ENCODE measurements at places on chromosomes 2 and 18.

- DNase-seq: no peak
Measured at GRCh38 chr18:39838831-39839230, 2116.2 kb upstream of the PIK3C3 start.

DNA sequence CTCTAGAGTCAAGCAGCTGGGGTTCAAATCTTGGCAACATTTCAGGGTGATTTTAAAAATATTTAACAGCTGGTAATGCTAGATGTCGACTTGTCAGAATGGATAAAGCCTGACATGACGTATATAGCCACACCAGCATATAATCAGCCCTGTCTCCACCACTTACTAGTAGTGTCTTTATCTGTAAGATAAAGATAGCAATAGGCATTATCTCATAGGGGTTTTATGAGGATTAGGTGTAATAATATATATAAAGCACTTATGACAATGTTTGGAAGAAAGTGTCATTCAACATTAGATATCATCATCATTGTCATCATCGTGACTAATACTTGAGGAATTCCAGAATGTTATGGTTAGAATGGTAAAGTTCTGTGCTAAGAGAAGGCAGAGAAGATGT, 369.0 kb upstream of the CWC22 start:
- no peak for DNase-seq

DNA sequence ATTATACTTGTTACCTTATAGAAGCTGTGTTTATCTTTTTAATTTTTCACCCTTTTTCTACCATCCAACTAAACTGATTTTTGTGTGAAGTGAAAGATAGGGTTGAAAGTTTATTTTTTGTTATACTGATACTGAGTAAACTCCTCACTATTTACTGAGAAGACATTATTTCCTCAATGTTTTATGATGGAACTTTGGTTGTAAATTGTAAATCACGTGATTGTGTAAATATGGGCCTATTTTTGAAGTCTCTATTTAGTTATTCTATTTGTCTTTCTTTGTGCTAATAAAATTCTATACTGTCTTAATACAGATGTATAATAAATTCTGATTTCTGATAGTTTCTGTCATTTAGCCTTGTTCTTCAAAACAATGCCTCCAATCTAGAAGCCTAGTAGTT, 697.2 kb upstream of the SLC8A1 start:
- no peak for DNase-seq

DNA sequence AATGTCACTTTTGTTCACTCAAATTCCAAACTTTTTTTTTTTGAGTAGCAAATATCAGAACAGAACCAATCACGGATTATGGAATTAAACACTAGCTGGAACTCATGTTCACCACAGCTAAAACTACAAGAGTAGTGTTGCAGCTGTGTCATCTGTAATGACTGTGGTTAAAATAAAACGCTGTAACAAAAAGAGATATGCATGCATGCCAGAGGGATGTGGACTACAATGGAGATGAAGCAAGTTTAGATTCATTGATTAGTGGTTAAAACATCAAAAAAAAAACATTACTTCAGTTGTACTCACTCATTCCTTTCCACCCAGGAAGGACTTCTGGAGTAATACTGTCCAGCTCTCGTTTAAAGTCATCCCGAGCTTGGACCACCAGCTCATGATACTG, 37.0 kb downstream of the IMMT start:
- no peak for DNase-seq

DNA sequence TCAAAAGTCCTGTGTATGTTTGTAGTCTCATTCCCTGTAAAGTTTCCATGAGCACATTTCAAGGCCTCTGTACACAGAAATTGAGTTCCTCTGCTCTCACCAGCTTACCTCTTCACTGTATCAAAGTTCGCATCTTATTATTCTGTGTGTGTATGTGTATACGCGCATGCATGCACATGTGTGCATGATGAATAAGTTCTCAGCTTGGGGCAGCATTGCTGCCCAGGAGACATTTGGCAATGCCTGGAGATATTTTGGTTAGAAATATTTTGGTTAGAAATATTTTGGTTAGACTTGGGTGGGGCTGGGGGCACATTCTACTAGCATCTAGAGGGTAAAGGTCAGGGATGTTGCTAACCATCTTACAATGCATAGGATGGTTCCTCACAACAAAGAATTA, 23.4 kb downstream of the TCF7L1 start:
- DNase-seq: peak; percentile 44

DNA sequence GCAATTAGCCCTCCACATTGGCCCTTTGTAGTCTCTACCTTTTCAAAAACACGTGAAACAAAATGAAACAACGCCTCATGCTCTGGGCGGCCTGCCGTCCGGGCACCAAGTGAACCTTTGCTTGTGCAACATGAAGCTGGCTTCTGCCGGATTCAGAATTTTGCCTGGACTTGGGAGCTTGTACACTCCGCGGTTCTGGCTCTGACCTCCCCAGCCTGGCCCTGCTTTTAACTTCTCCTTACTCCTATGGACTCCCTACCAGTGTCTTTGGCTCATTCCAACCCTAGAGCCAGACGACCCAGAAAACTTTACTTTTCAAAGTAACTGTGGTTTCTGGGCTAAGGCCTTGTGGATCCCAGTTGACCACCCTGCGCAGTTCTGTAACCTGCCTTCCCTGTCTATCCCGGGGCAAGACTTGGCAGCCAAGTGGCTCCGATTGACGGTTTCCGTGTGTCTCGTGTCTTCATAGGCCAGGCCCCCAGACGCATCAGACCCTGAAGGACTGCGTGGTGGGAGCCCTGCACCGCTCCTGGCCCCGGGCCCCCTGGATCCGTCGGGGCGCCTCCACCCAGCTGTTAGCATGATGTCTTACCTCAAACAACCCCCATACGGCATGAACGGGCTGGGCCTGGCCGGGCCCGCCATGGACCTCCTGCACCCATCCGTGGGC, 1.9 kb downstream of the OTX1 start:
- peak; percentile 64 for DNase-seq

DNA sequence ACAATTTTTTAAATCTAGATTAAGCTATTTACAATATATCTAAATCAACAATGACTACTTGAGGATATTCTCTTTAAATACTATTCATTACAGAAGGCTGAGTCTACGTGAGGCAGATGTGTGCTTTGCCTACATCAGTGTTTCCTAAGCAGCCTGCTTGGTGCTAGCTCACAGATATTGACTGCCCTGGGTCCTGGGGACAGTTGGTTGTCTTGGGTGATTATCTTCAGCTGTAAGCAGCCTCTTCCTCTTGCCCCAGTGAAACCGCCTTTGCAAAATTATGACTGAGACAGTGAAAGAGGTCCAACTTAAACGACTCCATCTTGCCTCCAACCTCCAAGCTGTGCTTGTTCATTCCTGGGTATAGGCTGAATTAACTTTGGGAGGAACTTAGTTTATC, 39.6 kb upstream of the CCDC88A start:
- DNase-seq: no peak

DNA sequence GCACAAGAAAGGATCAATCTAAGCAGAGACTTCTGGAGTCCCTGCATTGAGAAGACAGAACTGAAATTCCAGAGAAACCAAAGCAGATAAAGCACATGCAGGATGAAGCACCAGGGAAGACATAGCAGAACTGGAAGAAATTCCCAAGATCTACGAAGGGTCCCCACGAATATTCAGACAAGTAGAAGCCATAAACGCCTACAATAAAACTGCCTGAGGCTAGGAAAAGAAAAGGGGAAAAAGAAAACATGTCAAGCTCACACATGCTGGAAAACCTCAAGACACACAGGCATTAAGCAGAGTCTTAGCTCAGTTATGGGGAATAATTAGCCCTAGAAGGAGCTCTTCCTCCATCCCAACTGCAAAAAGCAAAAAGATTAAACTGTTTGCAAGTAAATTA, 171.2 kb downstream of the NBAS start:
- no peak for DNase-seq

- no peak for DNase-seq
Measured at GRCh38 chr2:200845194-200845593, 19.3 kb downstream of the CLK1 start.

GRCh38 chr18:62857263-62857976, 142.1 kb downstream of the PHLPP1 start:
- no peak for DNase-seq

- no peak for DNase-seq
Measured at GRCh38 chr2:80568011-80568410, 263.5 kb upstream of the LRRTM1 start.

GRCh38 chr2:144377914-144378313, 142.0 kb downstream of the ZEB2 start:
- DNase-seq: no peak

- DNase-seq: no peak
Measured at GRCh38 chr2:96838345-96839292, 5.2 kb downstream of the ANKRD23 start.

GRCh38 chr2:726169-726568, 49.0 kb upstream of the TMEM18 start:
- DNase-seq: no peak

- DNase-seq: no peak
Measured at GRCh38 chr2:160305081-160305750, 105.1 kb upstream of the ITGB6 start.

- DNase-seq: peak; percentile 39
Measured at GRCh38 chr2:24926602-24927252, 6.7 kb upstream of the ADCY3 start.

DNA sequence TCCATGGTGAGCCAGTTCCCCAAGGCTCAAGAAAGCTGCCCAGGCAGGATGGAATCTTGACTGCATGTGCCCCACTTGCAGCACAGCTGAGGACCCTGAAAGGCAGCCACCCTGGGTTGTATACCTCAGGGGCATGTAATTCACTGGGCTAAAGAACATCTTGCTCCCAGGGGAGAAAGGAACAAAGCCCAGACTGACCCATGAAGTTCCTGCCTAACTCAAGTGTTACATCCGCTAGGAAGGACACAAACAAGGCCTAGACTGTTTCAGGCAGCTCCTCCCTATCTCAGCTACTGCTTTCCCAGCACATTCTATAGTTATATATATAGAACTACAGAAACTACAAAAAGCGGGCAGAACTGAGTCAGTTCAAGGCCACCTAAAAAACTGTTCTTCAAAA, 69.0 kb downstream of the RBM43 start:
- DNase-seq: peak; percentile 25

- peak; percentile 4 for DNase-seq
Measured at GRCh38 chr18:27540111-27540510, 355.0 kb upstream of the CHST9 start.

DNA sequence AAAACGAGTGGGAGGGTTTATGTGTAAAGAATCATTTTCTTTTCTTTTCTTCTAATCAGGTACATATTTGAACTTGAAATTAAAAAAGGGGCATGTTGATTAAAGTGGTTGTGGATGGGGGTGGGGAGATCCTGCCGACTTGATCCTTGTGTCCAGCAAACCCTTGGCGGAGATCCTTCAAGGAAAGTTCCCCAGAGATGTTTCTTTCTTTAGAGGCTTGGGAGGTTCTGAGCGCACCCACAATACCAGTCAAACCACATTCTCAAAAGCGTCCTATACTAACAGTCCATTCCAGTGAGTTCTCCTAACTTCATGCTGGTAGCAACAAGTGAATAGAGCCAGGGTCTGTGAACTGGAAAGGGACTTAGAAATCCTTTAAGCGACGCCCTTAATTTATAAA, 49.2 kb downstream of the MYCN start:
- DNase-seq: no peak

DNA sequence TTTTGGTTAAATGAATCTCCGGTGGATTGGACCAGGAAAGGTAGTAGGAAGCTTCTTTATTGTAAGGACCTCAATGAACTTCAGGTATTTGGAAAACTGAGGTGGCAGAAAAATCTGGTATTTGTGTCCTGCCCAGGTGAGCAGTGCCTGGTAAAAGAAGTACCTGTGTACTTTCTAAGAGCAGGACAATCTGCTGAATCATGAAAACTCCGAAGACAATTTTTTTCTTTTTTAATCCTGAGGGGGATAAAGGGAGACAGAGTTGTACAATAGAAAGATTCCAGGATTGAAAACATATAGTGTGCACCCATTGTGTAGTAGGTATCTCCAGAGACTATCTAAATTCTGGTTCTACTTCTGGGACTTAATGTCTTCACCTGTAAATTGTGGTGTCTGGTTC, 191.8 kb upstream of the SPOPL start:
- no peak for DNase-seq

GRCh38 chr2:203799908-203800307, 67.7 kb upstream of the CTLA4 start:
- DNase-seq: no peak

DNA sequence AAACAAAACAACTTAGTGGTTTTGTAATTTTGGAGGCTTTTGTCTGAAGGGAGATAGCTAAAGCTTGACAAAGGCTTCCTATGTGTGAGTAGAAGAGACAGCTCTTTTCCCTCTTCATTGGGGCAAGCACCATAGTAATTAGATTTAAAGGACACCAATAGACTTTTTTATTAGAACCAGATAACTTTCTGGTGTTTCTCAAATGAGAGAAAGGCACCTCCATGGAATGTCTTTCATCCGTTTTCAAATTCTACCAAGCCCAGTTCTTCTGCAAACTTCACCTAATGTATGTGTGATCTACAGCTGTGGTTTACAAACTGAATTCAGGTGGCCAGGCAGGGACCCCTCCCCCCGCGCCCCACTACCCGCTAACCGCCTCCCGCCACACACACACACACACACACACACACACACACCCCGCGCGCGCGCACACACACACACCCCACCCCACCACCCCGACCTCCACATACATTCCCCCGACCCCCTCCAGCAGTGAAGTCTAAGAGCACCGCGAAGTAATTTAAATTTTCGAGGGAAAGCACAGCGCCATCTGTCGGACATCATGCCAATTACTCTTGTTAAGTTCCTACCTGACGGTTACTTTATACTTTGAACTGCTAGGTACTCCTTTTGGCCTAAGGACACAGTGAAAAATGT, 31.6 kb upstream of the PPP1R1C start:
- DNase-seq: peak; percentile 75

DNA sequence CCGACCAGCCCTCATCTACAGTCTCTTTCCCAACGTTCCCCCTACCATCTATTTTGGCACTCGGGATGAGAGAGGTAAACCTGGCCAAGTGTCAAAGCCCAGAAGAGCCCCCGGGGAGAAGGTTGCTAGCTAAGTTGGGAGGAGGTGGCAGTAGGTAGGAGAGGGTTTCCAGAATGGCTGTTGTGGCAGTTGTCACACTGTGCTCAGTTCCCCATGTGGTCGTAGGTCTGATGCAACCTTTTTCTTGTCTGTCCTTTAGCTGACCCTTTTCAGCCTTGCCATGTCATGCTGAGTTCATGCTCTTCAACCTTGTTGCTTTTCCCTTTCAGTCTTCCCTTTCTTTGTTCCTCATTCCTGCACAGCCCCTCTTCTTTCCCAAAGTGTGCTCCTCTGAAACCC, 34.5 kb downstream of the TTLL4 start:
- no peak for DNase-seq

GRCh38 chr18:50928551-50928950, 39.3 kb upstream of the ELAC1 start:
- DNase-seq: peak; percentile 12

DNA sequence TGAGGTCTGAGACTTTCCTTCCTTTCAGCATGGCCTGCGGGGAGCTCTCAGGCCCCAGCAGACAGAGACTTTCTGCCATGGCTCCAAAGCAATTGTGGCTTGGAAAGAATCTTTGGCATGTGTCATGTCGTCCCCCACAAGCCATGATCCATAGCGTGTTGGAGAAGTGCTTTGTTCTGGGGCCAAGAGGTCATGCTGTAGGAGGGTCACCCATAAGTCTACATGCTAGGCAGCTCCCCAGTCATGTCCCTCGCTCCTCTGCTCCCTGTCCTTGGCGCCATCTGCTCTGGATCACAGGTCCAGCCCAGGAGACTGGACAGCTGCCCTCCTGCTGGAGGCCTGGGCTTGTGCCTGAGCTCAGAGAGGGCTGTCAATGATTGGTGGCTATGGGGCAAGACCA, 78.8 kb upstream of the LCLAT1 start:
- DNase-seq: peak; percentile 82

- no peak for DNase-seq
Measured at GRCh38 chr18:41881285-41881684, 73.7 kb upstream of the PIK3C3 start.

All from astrocyte of the hippocampus (primary cell).